ENCODE measurements at places on chromosomes 1 and 21.

GRCh38 chr1:87305151-87305550, 23.5 kb upstream of the LMO4 start:
- no peak for DNase-seq

DNA sequence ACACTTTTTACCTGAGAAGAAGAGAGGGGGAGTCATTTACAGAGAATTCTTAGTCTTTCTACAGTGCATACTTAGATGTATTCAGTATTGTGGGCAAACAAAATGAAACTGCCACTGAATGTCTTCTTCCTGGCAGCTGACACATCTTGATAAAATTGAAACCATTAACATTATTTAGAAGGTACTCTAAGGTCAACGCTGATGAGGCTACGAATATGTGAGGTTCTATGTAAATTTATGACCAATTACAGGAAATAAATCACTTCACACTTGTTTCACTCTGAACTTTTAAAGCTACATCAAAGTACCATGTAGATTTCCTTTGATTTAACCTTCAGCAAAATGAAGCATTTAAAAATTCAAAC, 51.3 kb upstream of the GFI1 start:
- DNase-seq = no peak

DNA sequence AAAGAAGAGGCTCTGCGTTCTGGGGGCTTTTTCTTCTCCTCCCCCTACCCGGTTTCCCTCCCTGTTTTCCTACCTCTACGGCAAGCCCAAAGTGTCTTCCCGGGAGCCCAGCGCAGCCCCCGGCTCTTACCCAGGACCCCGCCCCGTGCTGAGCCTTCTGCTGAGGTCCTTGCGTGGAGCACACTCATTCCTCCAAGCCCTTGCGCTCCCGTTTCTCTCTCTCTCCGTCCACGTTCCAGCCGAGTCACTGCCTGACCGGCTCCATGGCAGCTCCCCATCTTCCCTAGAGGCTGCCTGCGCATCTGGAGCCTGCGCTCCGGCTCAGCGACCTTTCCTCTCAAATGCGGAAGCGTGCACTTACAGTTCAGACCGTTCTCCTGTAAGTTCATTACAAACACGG, 24.9 kb upstream of the PDXK start:
- no peak for DNase-seq

- no peak for DNase-seq
These were observed 48.0 kb upstream of the SLC19A1 start for GRCh38 chr21:45590246-45590725.

GRCh38 chr1:226676381-226676780, 62.7 kb downstream of the ITPKB start:
- no peak for DNase-seq
